NCI-H146 (cell line): ENCODE measurements at places on chromosomes 6 and 20.
A peak's percentile ranks its signal among the peaks of the same experiment; 100 is the strongest.

- DNase-seq = no peak
Observed at GRCh38 chr20:37686762-37687477, 6.9 kb upstream of the CTNNBL1 start.

DNA sequence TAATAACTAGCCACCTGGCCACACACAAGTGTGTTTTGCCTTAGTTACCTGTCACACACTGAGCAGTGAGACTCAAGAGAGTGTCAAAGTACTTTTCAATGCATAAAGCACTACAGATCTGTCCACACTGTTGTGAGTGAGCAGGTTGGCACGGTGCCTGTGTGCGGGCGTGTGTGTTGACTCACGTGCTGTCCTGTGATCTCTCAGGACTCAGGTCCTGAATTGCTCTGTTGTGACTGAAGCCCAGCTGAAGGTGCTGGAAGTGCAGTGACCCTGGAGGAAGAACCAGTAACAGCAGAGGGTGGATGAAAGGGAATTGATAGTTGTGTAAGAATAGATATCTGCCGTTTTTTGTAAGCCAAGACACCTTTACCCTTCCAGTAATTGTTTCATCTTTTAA, 18.3 kb downstream of the SLC16A10 start:
- DNase-seq = peak; percentile 51

DNA sequence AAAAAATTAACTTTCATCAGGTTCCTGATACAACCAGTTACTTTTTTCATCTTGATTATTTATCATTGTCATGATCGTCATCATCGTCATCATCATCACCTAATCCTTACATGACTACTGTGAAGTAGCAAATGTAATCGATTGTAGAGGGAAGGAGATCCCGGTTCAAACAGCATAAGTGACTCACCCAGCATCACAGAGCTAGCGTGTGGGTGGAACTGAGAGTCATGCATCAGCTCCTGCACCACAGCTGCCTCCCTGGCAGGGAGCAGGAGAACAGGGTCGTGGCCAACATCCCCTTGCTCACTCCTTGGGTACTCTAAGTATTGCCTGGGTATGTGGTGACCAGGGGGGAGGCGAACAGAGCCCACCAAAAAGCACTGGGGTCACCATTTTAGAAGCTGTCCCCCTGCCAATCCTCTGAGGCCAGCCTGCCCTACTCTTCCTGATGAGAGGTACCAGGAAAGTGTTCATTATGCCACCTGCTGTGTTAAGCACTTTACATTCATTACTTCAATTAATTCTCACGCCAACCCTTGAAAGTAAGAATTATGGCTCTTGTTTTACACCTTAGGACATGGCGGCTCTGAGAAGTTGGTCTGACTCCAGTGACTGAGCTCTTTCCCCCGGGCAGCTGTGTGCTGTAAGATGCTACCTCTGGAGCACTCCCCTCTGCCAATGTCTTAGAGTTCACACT, 425.2 kb downstream of the CD83 start:
- peak; percentile 24 for DNase-seq

DNA sequence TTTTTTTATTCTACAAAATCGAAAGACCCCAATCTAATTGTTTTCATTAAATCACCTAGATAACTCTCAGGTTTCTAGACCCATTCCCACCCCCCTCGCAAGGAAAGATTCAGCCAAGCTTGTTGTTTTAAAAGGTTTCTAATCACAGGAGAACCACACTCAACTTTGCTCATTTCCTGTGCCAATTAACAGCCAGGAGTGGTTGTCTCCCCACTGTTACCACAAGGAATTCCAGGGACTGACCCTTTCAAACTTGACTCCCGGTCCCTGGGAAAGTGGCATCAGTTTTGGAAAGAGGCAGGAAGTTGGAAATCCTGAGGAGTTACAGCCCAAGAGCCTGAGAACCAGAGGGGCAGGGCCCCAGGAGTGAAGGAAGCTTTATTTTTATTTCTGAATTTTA, 561.3 kb upstream of the JAG1 start:
- DNase-seq = no peak

DNA sequence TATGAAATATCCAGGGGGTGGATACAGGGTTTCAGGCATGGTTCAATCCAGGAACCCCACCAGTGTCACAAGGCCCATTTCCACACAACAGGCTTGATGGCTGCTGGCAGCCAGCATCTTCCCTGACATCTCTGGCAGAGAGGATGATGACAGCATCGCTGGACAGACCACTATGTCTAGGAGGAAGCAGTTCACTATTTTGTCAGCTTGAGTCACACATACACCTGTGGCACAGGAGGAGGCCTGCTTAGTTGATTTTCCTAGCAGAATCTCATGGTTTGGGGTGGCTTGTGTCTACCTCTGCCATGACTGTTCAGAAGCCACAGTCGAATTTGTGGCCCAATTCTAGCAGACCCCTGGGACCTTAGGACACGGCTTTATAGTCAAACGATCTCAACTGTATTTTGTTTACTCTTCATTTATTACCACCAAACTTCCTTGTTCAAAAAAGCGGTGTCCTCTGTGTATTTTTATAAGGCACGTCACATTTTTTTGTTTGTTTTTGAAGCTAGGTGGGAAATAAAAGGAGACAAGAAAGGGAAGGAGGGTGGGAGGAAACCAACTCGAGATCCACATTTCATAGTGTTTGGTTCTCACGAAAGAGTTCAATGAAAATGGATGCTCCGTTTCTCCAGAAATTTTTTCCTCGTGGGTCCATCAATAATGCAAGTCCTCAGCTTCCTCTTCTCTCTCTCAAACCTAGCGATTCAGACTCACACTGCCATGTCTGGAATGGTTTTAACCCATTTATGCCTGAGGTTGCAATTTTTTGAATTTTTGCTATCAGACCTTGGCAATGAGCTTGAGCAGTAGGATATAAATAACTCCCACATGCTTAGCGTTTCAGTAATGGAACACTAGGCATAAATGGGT, 94.4 kb downstream of the TOX2 start:
- DNase-seq = no peak

GRCh38 chr6:75602246-75603105, 796 bp downstream of the SENP6 start:
- peak; percentile 70 for DNase-seq

GRCh38 chr6:3875486-3875885, 26.3 kb downstream of the FAM50B start:
- DNase-seq = no peak

GRCh38 chr6:2862712-2863181, 21.1 kb upstream of the SERPINB1 start:
- DNase-seq = no peak

DNA sequence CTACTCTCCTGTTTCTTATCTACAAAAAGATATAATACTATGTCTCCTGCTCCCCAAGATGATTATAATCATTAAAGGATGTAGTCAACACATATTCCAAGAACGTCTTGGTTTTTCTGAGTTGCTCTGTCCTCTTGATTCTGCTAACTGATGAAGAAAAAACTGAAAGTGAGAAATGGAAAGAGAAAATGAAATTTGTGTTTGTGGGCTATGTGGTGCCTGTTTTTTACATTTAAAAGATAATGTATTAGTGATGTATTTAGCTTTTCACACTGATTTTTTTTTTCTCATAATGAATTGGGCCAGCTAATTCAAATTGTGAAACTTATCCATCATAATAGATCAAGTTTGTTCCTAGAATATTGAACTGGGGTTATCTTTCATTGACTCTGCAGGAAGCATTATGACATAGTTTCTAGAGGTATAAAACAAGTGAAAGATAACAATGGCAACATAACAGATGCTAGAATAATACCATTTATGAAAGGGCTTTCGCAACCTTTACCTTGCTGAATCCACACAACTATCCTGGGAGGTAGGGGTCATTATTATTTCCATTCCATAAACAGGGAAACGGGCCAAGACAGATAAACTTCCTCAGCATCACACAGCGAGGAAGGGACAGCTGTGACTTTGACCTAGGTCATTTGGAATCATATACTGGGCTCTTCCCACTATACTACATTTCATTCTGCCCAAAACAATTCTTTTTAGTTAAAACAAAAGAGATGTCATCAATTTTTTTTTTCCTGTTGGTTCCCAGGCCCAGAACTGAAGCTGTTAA, 336.7 kb downstream of the GJA1 start:
- DNase-seq = no peak

DNA sequence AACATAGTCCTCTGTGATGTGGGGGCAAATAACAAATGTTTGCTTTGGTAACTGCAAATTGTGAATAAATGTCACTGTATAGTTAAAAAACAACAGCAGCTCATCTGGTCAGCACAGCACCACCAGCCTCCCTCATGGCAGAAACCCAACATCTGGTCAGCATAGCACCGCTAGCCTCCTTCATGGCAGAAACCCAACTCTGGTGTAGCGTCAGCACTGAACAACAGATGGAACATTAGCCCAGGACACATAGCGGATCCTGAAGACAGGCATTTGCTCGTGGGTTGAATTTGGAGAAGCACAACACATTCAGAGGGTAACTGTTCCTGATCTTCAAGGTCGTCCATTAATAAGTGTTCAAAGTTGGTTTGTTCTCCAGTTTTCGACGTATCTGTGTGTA, 265.9 kb downstream of the DLL1 start:
- DNase-seq = no peak

- DNase-seq = no peak
Observed at GRCh38 chr20:45589725-45590124, 10.6 kb upstream of the WFDC8 start.

DNA sequence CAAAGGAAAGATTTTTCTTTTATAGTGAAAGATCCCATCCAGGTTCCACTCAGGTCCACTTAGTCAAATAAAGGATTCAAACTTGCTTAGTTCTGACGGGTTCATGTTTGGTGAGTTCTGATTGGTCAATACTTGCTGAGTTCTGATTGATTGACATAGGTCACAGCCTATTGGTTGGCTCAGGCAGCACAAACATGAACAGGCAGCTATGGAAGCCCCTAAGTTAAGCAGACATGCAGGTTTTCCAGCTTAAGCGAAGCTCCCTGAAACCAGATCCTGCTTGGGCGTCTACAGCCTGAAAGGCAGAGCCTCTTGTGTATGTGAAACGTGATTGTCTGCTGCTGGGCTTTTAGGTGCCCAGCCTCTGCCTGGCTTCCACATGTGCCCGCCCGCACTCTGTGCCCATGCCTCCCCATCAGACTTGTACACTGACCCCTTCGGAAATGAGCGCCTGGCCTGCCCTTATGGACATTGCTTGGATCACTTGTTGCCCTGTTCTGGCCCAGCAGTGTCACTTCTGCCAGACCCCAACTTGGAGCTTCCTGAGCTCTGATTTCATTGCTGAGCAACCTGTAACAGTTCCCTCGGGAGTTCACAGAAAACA, 45.4 kb upstream of the ECI2 start:
- no peak for DNase-seq

DNA sequence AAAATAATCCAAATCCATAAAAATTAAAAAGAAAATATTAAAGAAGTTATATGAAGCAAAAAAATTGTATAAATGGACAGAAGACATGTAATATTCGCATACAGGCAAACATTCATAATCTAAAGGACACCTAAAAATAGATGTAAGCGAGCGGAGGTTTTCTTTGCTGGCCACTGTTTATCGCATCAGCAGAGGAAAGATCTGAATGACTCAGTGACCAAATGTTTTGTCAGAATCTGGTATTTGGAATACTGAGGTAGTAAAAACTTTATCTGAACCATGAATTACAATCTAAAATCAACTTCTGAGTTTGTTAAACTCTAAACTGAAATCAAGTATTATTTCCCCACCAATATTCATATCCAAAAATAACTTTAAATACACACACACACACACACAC, 7.8 kb downstream of the TSPYL4 start:
- DNase-seq = no peak

DNA sequence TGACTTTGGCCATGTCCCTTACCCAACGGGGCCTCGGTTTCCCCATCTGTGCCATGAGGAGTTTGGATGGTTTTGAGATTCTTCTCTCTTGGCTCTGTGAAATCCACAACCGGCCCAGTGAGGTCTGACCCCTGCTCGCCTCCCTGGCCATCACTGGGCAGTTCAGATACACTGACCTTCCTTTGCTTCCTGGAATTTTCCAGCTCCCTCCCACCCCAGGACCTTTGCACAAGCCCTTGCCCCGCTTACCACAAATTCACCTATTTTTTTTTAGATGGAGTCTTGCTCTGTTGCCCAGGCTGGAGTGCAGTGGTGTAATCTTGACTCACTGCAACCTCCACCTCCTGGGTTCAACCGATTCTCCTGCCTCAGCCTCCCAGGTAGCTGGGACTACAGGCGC, 12.6 kb upstream of the NOL4L start:
- no peak for DNase-seq

- no peak for DNase-seq
Observed at GRCh38 chr6:163354761-163355425, 59.6 kb upstream of the QKI start.

DNA sequence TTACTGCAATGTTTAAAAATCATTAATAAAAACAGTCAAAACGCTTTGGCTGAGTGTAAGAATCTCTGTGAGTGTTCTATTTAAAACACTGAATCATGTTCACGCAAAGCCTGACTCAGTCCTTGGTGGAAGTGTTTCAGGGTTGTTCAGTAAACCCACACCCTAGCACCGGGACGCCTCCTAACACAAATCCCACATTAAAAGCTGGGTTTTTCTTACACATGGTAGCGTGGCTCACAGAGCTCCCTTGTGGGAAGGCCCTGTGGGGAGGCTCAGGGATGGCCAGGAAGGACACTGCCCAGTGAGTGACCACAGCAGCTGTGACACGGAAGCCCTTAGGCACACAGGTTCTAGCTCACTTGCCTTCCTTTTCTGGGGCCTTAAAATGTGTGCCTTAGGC, 80.2 kb downstream of the GMPR start:
- no peak for DNase-seq

DNA sequence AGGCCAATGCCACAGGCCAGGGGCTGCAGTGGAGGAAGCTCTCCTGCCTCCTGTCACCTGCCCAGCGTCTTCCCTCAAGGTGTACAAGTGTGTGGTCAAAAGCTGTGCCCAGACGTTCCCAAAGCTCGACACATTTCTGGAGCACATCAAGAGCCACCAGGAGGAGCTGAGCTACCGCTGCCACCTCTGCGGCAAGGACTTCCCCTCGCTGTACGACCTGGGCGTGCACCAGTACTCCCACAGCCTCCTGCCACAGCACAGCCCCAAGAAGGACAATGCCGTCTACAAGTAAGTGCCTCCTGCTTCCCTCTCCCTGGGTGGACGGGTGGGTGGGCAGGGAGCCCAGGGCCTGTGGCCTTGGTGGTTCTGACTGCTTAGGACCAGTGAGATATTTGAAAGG, 38.2 kb downstream of the ZNF341 start:
- no peak for DNase-seq

DNA sequence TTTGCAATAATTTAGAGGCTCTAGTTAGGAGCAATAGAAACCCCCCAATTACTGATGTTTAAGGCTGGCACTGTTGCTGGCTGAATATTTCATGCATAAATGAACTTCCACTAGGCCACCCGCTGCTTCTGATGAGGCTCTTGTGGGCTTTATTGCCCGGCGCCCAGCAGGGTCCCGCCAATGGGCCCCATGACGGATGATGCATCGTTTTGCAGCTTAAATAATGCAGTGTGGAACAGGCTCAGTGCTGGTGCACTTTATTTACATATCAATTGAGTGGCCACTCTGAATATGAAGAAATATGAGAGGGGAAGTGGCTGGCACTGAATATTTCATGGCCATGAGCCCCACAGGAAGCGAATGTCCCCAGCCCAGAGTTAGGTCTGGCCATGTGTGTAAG, 155.3 kb upstream of the MAFB start:
- DNase-seq = peak; percentile 25
